Cardiac muscle cell (in vitro differentiated cells and primary cell): ENCODE measurements at places on chromosomes 7 and 10. TPM values are rescaled to one million over a fixed set of nuclear protein-coding genes. Genes with fewer than 3 reads are reported as not detected.
A peak's percentile ranks its signal among the peaks of the same experiment; 100 is the strongest.

Gene STAG3
- 1.6 and 2.0 TPM in 2 replicates for total RNA-seq

Gene BAMBI
- total RNA-seq, result 651 and 1,010 TPM in 2 replicates

Gene PDZD7
- total RNA-seq, result 1.3 and 4.5 TPM in 2 replicates

Gene MDFIC
- total RNA-seq, result 7.1 and 11.6 TPM in 2 replicates

GRCh38 chr7:151893405-151893923 is 16.5 kb upstream of the PRKAG2 start:
- no peaks in the 10 kb centered on the region for H3K36me3 ChIP-seq
- peaks cover 4% of the 10 kb centered on the region for H3K27me3 ChIP-seq
- no peak overlapping the region for H3K4me3 ChIP-seq
- no peak overlapping the region for H3K27ac ChIP-seq
- DNase-seq, result no peak

GRCh38 chr10:21860718-21861117 is 142.8 kb downstream of the DNAJC1 start:
- H3K27me3 ChIP-seq, result no peaks in the 10 kb centered on the region
- H3K4me3 ChIP-seq, result no peak overlapping the region
- H3K36me3 ChIP-seq, result no peaks in the 10 kb centered on the region
- peak; percentile 41 for DNase-seq

DNA sequence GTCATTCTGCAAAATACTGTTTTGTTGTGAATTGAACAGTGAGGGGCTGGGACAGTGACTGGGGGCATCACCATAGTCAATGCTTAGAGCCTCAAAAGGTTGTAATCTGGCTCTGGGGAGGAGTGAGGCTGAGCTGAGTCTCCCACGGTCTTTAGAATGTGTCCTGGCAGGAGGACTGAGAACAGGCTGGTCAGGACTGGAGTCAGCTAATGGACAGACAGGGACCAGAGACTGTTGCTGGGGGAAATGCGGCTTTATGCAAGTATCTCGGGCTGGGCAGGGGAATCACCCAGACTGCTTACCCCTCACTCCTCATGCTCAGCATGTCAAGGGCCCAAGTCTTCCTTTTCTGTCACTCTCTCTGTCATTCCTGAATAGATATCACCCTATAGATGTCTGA is 346.5 kb downstream of the TYW1 start:
- H3K27ac ChIP-seq, result no peak overlapping the region
- no peaks in the 10 kb centered on the region for H3K4me1 ChIP-seq
- no peak for DNase-seq
- H3K36me3 ChIP-seq, result no peaks in the 10 kb centered on the region

GRCh38 chr7:131869169-131869844 is 312.9 kb upstream of the PODXL start:
- DNase-seq, result no peak
- H3K4me3 ChIP-seq, result no peak overlapping the region
- H3K36me3 ChIP-seq, result no peaks in the 10 kb centered on the region
- H3K4me1 ChIP-seq, result no peaks in the 10 kb centered on the region

- no peak overlapping the region for H3K27ac ChIP-seq
- no peak overlapping the region for H3K4me3 ChIP-seq
- H3K4me1 ChIP-seq, result peaks cover 39% of the 10 kb centered on the region
- no peaks in the 10 kb centered on the region for H3K27me3 ChIP-seq
- no peaks in the 10 kb centered on the region for H3K36me3 ChIP-seq
Measured at GRCh38 chr7:30303312-30304039, 19.1 kb downstream of the ZNRF2 start.

- peak; percentile 66 for DNase-seq
- H3K27ac ChIP-seq, result peak overlapping the region; percentile 93
- H3K36me3 ChIP-seq, result no peaks in the 10 kb centered on the region
Measured at GRCh38 chr7:106283831-106284713, 711 bp downstream of the NAMPT start.

- H3K36me3 ChIP-seq, result no peaks in the 10 kb centered on the region
- peaks cover under 1% of the 10 kb centered on the region for H3K4me1 ChIP-seq
- no peak for DNase-seq
Measured at GRCh38 chr7:1054861-1055450, 10.6 kb downstream of the GPR146 start.
